ENCODE measurements at places on chromosomes 7 and 10. TPM values are rescaled to one million over a fixed set of nuclear protein-coding genes. Genes with fewer than 3 reads are reported as not detected.

DNA sequence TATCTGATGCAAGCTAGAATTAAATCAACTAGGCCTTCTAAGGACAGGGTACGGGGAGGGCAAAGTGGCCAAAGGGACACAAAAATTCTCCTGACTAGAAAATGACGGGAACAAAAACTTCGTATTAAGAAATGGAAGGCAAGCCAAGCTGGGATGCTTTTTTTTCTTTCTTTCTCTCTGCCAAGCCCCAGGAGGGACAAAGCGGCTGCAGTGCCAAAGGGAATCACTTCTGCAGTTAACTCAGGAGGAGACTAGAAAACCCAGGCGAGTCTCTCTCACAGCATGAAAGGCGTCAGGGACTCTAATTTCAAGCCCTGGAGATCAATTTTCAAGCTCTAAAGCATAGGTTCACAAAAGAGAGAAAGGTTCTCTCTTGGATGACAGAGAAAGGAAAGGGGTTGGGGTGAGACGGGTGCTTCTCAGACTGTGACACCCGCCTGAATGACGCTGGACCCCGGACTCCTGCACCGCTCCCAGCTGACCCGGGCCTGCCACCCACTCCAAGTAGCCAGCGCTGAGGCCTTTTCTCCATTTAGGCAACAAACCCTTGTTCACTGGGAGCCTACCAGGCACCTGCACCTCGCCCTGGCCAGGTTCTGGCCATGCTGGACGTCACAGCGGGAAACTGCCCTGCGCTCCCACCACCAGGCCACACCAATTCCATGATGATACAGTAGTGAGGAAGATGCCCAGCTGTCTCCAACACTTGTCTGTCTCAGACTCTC lies 56.5 kb downstream of the KIAA1549 start:
- no peak for DNase-seq

DNA sequence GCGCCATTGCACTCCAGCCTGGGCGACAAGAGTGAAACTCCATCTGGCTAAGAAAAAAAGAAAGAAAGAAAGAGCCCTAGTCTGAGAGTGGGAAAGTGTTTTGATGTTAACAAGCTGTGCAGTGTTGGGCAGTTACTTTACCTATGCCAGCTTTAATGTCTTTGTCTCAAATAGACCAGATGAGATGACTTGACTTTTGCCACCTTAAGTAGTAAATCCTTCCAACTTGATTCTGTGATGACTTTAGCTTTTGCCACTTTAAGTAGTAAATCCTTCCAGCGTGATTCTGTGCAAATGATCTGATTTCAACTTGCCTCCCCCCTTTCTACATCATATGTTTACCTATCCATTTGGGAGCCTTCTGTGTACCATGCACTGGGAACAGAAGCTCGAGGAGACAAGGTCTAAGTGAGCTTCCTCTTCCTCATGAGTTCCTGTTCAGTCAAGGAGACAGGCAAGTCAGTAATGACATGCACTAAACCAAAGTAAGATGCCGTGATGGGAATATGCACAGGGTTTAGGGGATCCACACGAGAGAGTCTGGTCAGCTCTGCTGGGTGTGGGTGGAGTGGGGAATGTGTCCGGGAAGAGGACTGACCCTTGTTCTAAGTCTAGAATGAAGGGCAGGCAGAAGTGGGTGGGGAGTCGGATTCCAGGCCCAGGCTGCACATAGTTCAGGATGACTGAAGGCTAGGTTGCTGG lies 17.2 kb downstream of the INPP5F start:
- no peak for DNase-seq

The SPRN gene
- total RNA-seq, result 2.0 TPM

The FLNC gene
- total RNA-seq, result 241 TPM

The HHEX gene
- total RNA-seq, result not detected

GRCh38 chr7:151694828-151695580 lies 175.3 kb upstream of the RHEB start:
- DNase-seq, result no peak

The FAM25G gene
- total RNA-seq, result not detected

The CC2D2B gene
- not detected for total RNA-seq

DNA sequence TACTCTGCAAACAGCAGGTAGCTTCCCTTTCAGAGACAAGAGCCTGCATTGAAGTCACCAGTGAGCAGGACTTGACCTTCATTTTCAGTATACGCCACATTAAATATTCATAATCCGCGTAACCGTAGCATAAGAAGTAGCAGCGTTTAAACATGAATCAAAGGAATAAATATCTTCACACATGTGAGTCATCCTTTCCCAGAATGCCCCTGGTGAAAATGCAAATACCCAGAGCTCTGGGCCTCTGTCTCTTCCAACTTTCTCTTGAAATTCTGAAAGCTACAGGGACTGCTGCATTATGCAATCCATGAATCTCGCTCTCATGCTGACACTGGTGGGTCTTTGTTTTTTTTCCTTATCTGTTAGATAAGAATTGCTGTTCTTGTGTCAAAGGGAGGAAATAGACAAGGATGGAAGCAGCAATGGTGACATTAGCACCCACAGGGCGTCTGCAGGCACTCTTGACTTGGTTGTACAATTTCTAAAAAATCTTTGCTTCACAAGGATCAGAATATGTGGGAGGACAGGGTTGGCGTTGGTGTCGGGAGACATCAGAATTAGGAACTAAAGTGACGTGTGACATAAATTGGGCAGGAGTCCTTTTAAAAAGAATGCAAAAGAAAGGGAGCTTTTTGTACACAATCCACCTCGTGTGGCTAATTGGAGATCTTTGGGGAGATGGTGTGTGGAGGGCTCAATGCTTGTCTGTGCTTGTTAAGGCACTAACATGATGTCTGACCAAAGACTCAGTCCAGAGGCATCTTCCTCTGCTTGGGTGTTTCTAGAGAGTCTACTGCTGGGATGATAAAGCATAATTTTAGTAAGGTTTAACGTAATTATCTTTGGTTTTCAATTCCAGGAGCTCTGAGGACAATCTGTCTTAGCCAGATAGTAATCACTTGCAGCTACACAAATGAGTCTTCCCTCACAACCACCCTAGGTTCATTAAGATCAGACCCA lies 390.3 kb downstream of the KCNMA1 start:
- DNase-seq, result no peak

The INA gene
- 625 TPM for total RNA-seq

- DNase-seq, result no peak
Observed at GRCh38 chr10:121959671-121960070, 15.3 kb downstream of the NSMCE4A start.

GRCh38 chr10:102327002-102327401 lies 68.5 kb upstream of the NFKB2 start:
- no peak for DNase-seq

GRCh38 chr10:33616956-33617355 lies 282.5 kb upstream of the NRP1 start:
- no peak for DNase-seq

GRCh38 chr10:121639416-121639815 lies 41.2 kb upstream of the FGFR2 start:
- no peak for DNase-seq

GRCh38 chr7:41114691-41115090 lies 588.2 kb downstream of the INHBA start:
- DNase-seq, result no peak

DNA sequence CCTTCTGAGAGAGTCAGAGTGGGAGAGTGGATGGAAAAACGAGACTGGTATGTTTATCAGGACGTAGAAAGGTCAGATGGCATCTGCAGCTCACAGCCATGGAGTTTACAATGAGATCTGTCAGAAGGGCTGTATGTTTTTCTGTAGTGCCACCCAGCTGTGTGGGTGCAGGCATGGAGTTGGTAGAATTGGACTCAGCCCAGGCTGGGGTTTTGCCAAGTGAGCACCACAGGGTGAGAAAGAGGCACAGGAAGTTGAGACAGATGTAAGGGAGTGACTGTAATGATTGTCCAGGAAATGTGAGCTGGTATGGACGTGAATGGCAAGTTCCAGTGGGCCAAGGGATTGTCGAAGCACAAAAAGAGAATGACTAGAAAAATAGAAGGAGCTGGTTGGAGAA lies 9.1 kb upstream of the ZYX start:
- no peak for DNase-seq

- DNase-seq, result no peak
Observed at GRCh38 chr7:129423700-129424410, 10.4 kb upstream of the STRIP2 start.
